Activated T-helper 2 cell treated with anti-CD3 and anti-CD28 coated beads, Interferon-gamma antibody, Interleukin-2, Interleukin-4, amounts not matched to agents 10 μg/mL and 5 μg/mL and 100 μg/mL, durations not matched to agents 14 hours and 24 hours and 36 hours (primary cell): ENCODE measurements at places on chromosomes 5 and 9. TPM values are rescaled to one million over a fixed set of nuclear protein-coding genes. Genes with fewer than 3 reads are reported as not detected.

Gene F2RL1
- total RNA-seq: 0.09 and 0.16 TPM in 2 replicates

DNA sequence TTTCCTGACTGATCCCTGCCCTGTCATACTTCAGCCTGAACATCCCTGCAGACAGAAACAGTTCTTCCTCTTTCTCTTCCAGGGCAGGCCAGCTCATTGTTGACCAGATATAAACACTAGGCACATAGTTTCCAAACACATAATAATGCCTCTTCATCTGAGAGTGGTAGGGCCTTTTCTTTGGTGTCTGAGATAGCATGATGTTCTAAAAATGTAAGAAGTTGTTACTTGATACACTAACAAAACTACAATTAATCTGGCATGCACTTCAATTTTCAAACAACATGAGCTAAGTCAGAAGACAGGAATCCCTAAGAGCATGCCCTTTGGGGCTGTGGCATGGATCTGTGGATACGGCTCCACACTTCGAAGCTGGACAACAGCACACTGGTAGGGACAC lies 246.6 kb downstream of the SPOCK1 start:
- no peak overlapping the region for H3K27ac ChIP-seq
- DNase-seq: no peak
- no peak overlapping the region for H3K4me3 ChIP-seq
- H3K27me3 ChIP-seq: peaks cover 2% of the 10 kb centered on the region

Gene PRDM9
- total RNA-seq: not detected in 2 replicates

GRCh38 chr5:105751908-105752307 lies 1918.8 kb downstream of the EFNA5 start:
- no peak for DNase-seq
- H3K4me3 ChIP-seq: no peak overlapping the region
- no peaks in the 10 kb centered on the region for H3K27me3 ChIP-seq
- no peaks in the 10 kb centered on the region for H3K36me3 ChIP-seq

GRCh38 chr5:159905496-159905895 lies 10.8 kb upstream of the ADRA1B start:
- no peak for DNase-seq
- H3K27ac ChIP-seq: no peak overlapping the region
- H3K4me3 ChIP-seq: no peak overlapping the region

Gene LECT2
- not detected in 2 replicates for total RNA-seq

Gene ACTL7A
- not detected in 2 replicates for total RNA-seq

- H3K36me3 ChIP-seq: no peaks in the 10 kb centered on the region
- peaks cover 8% of the 10 kb centered on the region for H3K4me1 ChIP-seq
- no peak overlapping the region for H3K4me3 ChIP-seq
- H3K27ac ChIP-seq: no peak overlapping the region
- no peak for DNase-seq
These were observed 5.1 kb upstream of the PCDH1 start for GRCh38 chr5:141883184-141883891.

DNA sequence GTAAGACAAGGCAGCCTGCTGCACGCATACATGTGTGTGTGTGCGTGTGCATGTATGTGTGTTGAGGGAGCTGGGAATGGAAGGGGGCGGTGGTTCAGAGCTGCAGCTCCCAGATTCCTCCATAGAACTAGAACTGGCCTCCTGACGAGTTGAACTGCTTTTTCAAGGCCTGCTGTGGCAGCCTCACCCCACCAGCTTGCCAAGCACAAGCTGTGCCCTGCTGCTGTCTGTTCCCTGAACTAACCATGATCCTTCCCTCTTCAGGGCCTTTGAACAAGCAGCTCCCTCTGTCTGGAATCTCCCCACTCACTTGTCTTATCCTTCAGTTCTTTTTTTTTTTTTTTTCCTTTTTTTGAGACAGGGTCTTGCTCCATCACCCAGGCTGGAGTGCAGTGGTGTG lies 22.6 kb downstream of the LRSAM1 start:
- H3K27me3 ChIP-seq: no peaks in the 10 kb centered on the region
- no peak for DNase-seq
- H3K27ac ChIP-seq: no peak overlapping the region
- H3K4me3 ChIP-seq: no peak overlapping the region
- H3K36me3 ChIP-seq: peaks cover 27% of the 10 kb centered on the region

Gene IFNK
- not detected in 2 replicates for total RNA-seq

DNA sequence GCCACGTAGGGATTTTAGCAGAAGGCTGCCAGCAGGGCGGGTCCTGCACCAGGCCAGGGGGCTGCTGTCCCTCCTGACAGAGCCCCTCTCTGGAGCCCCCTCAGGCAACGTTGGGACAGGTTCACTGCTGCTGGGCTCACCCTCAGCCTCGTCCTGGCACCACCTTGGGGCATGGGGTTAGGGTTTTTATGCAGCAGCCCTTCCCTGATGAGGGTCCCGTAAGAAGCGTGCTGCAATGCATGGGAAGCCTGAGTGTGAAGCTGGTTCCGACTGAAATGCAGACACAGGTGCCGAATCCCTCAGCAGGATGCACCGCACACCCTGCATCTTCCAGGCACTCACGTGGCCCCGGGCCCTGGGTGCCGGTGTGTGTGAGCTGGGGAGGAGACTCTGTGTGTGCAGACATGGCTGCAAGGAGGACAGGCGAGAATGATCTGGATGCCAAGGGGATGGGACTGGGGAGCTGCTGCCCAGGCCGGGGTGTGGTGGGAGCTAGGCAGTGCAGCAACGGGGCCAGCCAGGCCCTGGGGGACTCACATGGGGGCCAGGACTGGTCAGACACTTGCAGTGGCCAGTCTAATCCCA lies 27.1 kb downstream of the ZDHHC11B start:
- peaks cover 6% of the 10 kb centered on the region for H3K4me1 ChIP-seq
- no peak overlapping the region for H3K27ac ChIP-seq
- no peaks in the 10 kb centered on the region for H3K27me3 ChIP-seq
- H3K4me3 ChIP-seq: no peak overlapping the region
- no peaks in the 10 kb centered on the region for H3K36me3 ChIP-seq

DNA sequence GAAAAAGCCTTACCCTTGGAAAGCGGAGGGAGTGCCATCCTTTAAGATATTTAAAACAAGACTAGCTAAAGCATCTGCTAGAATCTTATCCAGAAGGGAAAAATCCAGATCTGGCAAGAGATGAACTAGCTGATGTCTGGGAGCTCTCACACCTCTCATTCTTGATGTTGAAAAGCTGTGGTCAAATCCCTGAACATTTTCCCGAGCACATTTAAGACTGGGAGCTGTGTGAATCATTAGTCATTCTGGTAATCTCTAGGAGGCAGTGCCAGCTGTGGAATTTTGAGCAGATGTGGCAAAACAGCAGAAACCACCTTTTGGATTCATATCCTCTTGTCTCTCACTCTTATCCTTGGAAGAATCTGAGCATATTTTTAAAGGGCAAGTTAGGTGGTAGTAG lies 218.0 kb downstream of the MAN2A1 start:
- no peak overlapping the region for H3K4me3 ChIP-seq
- H3K27ac ChIP-seq: no peak overlapping the region
- H3K36me3 ChIP-seq: no peaks in the 10 kb centered on the region
- no peaks in the 10 kb centered on the region for H3K4me1 ChIP-seq
- H3K27me3 ChIP-seq: no peaks in the 10 kb centered on the region
- no peak for DNase-seq

GRCh38 chr9:114823441-114823840 lies 17.6 kb upstream of the TNFSF15 start:
- H3K4me1 ChIP-seq: peaks cover 23% of the 10 kb centered on the region
- H3K4me3 ChIP-seq: no peak overlapping the region
- DNase-seq: no peak
- H3K27me3 ChIP-seq: peaks cover 19% of the 10 kb centered on the region
- no peak overlapping the region for H3K27ac ChIP-seq

DNA sequence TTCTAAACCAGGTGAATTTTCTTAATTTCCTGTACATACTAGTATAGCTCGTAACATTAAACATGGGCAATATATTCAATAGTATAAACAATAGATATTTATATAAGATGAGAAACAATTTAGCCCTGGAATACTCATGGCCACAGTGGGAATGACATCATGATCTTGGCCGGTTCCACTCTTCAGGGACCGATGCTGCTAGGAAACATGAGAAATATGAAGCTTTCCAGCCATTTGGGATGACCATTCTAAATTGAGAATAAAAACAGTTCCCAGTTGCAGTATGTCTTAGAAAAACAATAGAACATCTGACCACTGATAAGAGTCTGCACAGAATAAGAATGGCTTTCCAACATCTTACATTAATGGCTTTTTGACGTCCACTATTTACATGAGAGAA lies 33.3 kb upstream of the SLCO6A1 start:
- no peak overlapping the region for H3K4me3 ChIP-seq
- no peaks in the 10 kb centered on the region for H3K36me3 ChIP-seq
- no peaks in the 10 kb centered on the region for H3K4me1 ChIP-seq
- DNase-seq: no peak
- no peak overlapping the region for H3K27ac ChIP-seq
- peaks cover 4% of the 10 kb centered on the region for H3K27me3 ChIP-seq

DNA sequence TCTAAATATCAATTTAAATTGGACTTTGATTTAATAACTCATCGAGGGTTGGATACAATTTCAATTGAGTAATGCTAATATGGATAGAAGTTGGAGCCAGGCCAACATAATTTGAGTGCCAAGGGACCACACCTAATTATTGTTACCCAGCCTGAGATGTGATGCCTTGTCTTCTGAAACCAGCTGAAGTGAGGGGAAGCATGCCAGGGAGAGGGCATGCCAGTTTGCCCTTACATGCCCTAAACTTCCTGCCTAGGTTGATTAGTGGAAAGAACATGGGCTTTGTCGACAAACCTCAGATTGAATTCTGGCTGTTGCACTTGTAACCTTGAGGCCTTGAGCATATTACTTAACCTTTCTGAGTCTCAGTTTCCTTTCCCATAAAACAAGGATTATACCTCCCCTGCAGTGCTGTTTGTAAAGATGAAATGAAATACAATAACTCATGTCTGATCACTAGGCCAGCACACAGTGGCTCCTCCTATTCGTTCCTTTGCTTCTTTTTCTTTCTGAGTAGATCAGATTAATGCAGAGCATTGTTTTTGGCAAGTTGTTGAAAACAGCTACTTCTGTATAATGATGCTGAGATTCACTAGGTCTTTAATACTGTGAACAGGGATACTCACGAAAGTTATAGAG lies 412.8 kb downstream of the TLE4 start:
- H3K4me3 ChIP-seq: no peak overlapping the region
- no peaks in the 10 kb centered on the region for H3K4me1 ChIP-seq
- no peaks in the 10 kb centered on the region for H3K27me3 ChIP-seq
